ENCODE measurements at places on chromosomes 12 and 14. TPM values are rescaled to one million over a fixed set of nuclear protein-coding genes. Genes with fewer than 3 reads are reported as not detected.

GRCh38 chr12:70240673-70241072, 2.6 kb upstream of the CNOT2 start:
- no peak for DNase-seq

DNA sequence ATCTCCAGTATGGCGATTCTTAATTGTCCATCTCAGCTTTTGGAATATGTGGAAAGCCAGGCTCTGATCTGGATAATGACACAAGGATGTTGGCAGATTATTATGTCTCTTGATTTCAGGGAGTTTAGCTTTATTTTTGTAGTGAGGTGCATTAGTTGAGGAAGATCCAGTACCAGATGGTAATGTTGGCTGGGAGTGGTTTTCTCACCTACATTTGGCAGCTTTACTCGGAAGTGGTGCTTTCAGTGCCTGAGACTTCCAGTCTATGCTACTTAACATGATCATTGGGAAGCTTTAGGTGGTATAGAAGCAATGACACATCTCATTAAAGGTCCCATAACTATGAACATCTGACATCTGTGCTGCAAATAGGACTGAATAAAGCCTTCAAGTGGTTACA, 7.5 kb downstream of the SLC15A5 start:
- DNase-seq: no peak

DNA sequence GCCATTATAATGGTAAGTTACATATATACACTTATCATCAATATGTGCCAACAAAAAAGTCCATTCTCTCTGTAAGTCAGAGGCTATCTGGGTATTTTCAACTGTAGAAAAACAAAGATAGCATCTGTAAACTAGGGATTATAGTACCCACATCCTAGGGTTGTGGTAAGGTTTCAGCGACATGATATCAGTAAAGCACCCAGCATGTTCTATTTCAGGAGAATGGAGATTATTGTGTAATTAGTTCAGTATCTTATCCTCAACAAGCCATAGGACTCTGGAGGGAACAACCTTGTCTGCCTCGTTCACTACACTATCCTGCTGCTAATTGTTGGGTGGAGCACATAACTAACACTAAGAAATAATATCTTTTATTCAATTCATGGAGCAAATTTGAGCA, 19.7 kb upstream of the CKAP4 start:
- no peak for DNase-seq

- no peak for DNase-seq
These were observed 95.8 kb downstream of the EPS8 start for GRCh38 chr12:15693228-15693911.

GRCh38 chr14:68623307-68623706, 169.6 kb downstream of the ZFP36L1 start:
- DNase-seq: no peak

- DNase-seq: no peak
These were observed 3.7 kb downstream of the CLEC4A start for GRCh38 chr12:8127138-8127537.

DNA sequence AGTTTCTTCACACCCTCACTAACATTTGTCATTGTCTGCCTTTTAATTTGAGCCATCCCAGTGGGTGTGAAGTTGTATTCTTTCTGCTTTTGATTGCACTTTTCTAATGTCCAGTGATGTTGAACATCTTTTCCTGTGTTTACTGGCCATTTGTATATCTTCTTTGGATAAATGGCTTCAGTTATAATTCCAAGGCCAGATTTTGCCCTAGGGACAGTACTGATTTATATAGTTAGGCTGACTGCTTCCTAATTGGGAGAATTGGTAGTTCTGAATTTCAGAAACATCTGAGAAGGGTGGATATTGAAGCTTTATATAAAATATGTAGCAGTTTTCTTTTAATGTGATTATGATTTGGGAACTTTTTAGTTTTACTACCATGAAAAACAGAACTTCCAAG, 97.4 kb downstream of the BORCS5 start:
- no peak for DNase-seq

- DNase-seq: no peak
These were observed 753 bp downstream of the CSRNP2 start for GRCh38 chr12:51082561-51083125.

The POTEM gene
- total RNA-seq: not detected

The TPH2 gene
- not detected for total RNA-seq
